Left ventricle myocardium inferior (tissue), 1 donor: ENCODE measurements at places on chromosomes 12 and 14.

- DNase-seq, result no peak
Observed at GRCh38 chr12:19461999-19462398, 22.7 kb downstream of the AEBP2 start.

- DNase-seq, result no peak
Observed at GRCh38 chr12:124408822-124409517, 114.1 kb downstream of the RFLNA start.

DNA sequence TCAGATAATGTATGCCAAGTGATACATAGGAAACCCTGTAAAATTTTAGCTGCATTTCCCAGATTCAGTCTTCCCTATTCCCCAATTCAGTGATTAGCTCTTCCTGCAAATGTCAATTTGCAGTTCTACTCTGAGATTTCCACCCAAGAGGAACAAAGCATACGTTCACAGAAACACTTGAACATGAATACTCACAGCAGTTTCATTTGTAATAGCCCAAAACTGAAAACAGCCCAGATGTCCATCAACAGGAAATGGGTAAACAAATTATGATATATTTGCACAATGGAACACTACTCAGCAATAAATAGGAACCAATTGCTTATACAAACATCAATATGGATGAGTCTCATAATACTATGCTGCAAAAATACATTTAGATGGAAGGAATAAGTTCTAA lies 194.2 kb downstream of the GXYLT1 start:
- DNase-seq, result no peak

GRCh38 chr12:52004042-52004648 lies 2.6 kb upstream of the TAMALIN start:
- DNase-seq, result no peak

GRCh38 chr14:23492618-23493272 lies 23.2 kb downstream of the NGDN start:
- DNase-seq, result no peak

DNA sequence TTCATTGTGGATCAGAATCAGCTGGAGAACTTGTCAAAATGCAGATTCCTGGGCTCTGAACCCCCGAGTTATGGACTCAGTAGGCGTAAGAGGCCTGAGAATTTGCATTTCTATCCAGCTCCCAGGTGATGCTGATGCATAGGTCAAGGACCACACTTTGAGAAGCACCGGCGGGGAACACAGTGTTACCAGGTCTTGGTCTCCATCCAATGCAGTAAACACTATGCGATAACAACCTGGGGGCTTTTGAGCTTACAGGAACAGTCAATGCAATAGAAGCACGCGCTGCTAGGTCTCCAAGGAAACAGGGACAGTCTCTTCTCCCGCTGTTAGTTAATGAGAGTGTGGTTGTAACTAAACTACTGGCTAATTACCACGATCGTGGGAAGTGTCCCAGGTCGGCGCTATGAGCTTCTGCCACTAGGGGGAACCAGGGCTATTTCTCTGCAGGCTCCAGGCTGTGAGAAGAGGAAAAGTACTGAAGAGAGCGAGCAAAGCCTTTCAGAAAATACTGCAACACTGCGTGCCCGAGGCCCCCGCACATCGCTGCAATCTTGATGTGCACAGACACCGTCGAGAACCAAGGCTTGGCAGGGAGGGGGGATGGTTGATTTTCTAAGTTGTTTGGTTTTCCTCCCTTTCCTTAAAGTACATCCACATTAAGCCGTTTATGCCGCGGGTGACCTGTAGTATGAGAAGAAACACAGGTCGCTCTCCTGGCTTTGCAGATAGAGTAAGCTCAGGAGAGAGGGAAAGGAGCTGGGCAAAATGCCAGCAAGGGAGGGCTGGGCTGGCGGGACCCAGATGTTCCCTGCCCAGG lies 52.0 kb upstream of the KCNA1 start:
- peak; percentile 62 for DNase-seq

- DNase-seq, result peak; percentile 52
Observed at GRCh38 chr14:95488376-95489213, 27.9 kb downstream of the SYNE3 start.

- DNase-seq, result peak; percentile 9
Observed at GRCh38 chr14:104102282-104102914, 16.9 kb downstream of the ASPG start.

DNA sequence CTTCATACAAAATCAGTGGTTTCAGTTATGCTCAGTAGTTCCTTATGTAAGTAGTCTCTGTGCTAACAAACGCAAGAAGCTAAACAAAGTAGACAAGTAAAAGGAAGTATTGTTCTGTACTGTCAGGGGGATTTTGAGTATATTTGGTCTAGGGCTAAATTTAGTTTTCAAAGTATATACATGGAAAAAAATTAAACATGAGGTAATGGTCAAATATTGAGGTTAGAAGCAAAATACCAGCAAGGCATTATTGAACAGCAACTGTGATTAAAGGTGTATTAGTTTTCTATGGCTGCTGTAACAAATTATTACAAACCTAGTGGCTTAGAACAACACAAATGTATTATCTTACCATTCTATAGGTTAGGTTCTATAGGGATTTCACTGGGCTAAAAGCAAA lies 18.8 kb downstream of the GNG2 start:
- DNase-seq, result no peak

GRCh38 chr14:104082807-104083206 lies 2.7 kb upstream of the ASPG start:
- DNase-seq, result peak; percentile 69

GRCh38 chr14:85040046-85040685 lies 489.8 kb upstream of the FLRT2 start:
- no peak for DNase-seq

DNA sequence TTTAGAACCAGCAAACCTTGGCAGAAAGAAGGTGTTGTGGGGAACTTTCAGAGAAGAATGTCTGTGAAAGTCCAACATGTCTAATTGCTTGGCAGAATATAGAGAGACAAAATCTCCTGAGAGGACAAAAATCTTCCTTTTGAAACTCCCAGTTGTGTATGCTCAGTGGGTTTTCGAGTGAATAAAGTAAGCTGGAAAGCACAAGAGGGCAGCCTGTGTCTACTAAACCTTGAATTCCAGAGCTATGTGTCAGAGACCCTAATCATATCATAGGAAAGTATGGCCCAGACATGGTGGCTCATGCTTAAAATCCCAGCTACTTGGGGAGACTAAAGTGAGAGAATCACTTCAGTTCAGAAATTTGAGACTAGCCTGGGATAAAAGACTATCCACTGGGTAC lies 661.2 kb downstream of the SLC16A7 start:
- no peak for DNase-seq
